Left lung (tissue), 14 donors: ENCODE measurements at places on chromosomes 4 and X. TPM values are rescaled to one million over a fixed set of nuclear protein-coding genes. Genes with fewer than 3 reads are reported as not detected.

GRCh38 chr4:148266921-148267320 is 175.3 kb downstream of the NR3C2 start:
- no peak for DNase-seq

GRCh38 chr4:16727218-16727617 is 171.2 kb downstream of the LDB2 start:
- no peak for DNase-seq

Gene XK
- 3.1 TPM for polyA plus RNA-seq

DNA sequence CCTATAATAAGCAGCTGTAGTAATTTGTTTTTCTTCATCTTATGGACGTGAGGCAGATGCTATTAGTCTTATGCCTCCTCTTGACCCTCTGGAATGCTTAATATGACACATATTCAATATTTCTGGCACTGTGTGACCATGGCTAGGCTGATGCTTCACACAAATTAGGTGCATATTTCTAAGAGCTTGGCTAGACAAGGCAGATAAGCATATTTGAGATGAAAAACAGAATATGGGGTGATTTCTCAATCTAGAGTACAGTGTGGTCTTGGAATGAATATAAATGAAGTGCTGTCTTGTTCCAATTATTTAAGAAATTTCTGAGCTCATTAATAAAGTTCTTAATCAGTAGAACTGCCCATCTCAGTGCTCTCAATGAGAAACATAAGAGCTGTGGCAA is 156.2 kb downstream of the NPNT start:
- no peak for DNase-seq

- peak; percentile 56 for DNase-seq
These were observed 981 bp downstream of the TET2 start for GRCh38 chr4:105147553-105148161.

GRCh38 chrX:19630228-19630627 is 114.9 kb upstream of the MAP3K15 start:
- no peak for DNase-seq

Gene PNCK
- 0.67 TPM for polyA plus RNA-seq

DNA sequence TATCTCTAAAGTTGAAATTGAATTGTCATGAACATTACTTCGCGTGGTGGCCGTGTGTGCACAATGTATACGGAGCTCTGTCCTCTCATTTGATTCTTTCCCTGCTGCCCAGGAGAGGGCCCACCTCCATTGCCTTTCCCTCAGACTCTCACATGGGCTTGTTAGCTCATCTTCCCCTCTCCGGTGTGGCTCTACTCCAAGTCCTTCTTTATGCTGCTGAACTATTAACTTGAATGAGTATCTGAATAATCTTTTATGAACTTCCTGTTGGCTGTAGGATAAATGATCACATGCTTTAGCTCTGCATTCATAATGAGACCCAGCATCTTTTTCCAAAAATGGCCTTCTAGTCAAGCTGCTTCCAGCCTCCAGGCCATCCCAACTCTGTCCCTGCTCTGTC is 68.8 kb upstream of the CLNK start:
- no peak for DNase-seq

DNA sequence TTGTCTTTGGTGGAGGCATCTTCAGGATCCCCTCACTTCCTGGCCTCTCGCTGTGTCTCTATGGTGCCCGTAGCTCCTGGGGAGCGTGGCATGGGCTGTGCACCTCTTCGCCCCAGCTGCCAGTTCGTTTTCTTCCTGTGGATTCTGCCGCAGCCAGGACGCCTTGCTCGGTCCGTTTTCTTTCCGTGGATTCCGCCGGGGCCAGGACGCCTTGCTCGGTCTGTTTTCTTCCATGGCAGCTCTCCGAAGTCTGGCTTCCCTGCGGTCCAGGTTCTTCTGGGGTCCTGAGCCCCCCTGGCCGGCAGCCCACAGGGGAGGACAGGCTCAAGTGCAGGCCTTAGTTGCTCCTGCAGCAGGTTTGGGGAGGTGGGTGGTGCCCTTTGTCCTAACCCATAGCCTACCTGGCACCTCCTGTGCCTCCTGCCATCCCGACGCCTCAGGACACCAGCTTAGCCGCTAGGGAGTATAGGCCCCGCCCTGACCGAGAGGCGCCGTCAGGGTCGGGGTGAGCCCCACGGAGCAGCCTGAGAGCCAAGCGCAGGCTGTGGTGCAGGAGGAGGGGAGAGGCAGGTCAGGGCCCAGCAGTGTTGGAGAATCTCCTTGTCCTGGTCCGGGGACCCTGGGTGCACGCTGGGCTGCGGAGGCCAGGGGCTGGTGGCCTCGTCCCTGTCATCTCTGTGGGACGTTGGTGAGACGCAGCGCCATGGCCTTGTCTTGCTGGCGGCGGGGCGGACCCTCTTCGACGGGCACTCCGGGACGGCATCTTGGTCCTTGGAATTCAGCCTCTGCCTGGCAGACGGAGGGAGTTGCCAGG is 27.1 kb downstream of the UVSSA start:
- DNase-seq, result no peak

DNA sequence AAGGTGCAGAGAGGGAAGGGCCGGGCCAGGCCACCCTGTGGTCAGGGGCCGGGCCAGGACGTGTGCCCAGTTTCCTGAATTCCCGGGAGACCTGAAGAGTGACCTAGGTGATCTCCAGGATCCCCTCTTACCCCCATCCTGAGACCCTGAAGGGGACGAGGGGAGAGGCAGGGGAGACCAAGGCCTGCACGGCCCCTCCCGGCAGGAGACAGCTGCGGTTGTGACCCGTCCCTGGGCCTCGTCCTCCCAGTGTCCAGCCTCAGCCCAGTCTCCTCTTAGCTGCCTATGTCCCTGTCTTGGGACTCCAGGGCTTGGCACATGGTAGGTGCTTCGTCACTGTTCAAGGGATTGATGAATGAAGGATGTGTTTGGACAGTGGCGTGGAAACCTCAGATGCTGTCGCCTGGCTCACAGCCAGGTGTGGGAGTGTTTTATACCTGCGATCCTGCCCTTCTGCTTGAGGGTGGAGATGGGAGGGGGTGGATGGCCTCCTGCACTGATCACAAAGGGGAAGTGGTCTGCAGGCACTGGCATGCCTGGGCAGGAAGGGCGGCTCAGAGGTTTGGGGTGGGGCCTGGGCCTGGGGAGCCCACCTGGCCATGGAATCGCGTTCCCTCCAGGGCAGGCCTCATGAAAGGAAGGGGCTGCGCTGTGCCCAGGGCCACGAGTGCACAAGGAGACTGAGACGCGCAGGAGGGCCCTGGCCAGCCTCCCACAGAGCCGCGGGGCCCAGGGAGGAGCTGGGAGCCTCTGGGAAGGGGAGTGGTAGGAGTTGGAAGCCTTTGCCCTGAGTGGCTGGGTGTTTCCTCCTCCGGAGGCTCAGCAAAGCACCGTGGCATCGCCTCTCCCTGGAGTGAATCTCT is 6.9 kb downstream of the SH3TC1 start:
- no peak for DNase-seq

- DNase-seq, result no peak
These were observed 154.9 kb downstream of the NPFFR2 start for GRCh38 chr4:72186714-72187113.

DNA sequence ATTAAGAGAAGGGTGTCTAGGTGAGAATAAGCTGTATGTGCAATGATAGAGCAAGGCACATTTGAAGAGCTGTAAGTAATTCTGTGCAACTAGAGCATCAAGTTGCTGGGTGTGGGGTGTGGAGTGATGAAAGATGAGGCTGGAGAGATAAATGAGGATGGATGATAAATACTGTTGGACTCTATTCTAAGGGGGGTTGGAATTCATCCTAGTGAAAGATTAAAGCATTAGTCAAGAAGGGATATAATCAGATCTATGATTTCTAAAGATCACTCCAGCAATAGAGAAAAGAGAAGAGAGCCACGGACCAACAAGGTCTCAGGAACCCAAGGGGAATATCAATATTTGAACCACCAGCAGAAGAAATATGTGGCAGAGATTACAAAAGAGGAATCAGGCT is 415.0 kb upstream of the RPS6KA3 start:
- DNase-seq, result no peak

DNA sequence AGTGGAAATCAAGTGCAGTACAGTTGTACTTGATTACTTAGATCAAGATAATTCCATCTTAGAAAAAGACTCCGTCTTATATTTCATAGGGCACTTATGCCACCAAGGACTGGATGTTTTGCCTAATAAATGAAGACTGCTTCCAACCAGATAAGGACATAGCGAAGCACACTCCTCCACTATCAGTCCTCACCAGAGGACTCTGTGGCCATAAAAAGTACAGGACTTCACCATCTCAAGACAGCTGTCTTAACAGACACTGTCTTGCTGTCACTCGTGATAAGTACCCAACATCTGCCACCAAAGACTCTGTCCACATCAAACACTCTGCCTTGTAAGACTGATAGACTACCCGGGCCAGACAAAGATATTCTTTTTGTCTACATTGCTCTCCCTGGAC is 352.0 kb downstream of the TRAM1L1 start:
- DNase-seq, result no peak

DNA sequence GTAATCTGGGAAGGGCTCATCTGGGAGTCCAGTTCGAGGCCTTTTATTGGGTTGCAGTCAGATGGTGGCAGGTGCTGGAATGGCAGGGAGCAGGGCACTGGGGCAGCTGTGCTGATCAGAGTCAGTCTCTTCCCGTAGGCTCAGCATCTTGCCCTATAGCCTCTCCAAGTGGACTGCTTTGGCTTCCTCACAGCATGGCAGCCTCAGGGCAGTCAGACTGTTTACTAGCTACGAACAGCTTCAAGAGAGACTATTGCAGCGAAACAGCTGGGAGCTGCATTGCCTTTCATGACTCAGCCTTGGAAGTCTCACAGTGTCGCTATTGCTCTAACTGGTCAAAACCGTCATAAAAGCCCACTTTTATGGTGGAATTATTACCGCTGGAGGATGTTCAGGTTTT is 26.8 kb upstream of the DUSP21 start:
- no peak for DNase-seq

Gene SLIT2
- 149 TPM for polyA plus RNA-seq

GRCh38 chr4:179728305-179728704 is 2286.1 kb upstream of the AGA start:
- DNase-seq, result no peak

Gene APELA
- polyA plus RNA-seq, result 0.18 TPM

Gene OPHN1
- 11.4 TPM for polyA plus RNA-seq

DNA sequence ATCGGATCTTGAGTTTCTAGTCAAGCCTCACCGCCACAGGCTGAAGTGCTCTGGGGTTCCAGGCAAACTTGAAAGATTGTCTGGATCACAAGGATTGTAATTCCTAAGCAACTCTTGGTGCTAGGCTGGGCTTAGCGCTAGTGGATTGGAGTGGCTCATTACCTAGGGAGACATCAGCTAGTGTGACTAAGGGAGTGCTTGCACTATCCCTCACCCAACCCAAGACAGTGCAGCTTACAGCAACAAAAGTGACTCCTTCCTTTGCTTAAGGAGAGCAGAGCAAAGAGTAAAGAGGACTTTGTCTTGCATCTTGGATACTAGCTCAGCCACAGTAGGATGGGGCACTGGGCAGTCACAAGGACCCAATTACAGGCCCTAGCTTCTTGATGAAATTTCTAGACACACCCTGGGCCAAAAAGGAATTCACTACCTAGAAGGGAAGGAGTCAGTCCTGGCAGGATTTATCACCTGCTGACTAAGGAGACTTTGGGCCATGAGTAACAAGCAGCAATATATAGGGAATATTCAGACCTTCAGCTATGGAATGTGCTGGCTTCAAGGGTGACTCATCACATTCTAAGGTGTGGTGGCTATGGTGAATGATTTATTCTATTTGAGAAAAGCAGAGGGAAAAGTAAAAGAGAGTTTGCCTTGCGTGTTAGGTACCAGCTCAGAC is 1212.4 kb downstream of the PCDH18 start:
- DNase-seq, result no peak

DNA sequence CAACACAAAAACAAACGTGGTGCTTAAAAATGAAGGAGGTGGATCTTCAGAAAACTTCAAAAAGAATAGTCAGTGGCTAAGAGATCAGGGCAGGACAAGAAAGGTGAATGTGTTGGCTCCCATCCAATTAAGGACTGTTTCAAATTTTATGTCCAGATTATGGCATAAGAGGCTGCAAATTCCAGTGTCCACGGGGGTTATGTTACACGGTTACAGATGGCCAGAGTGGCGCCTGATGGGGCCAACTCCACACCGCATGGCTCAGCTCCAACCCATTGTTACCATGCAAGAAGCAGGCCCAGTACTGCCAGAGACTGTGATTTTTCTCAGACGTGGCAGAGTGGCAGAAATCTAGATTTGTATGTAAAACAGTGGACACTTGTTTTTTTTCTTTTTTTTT is 168.4 kb upstream of the TENM3 start:
- DNase-seq, result no peak

- no peak for DNase-seq
These were observed 6.7 kb downstream of the RAB9A start for GRCh38 chrX:13695601-13696115.

DNA sequence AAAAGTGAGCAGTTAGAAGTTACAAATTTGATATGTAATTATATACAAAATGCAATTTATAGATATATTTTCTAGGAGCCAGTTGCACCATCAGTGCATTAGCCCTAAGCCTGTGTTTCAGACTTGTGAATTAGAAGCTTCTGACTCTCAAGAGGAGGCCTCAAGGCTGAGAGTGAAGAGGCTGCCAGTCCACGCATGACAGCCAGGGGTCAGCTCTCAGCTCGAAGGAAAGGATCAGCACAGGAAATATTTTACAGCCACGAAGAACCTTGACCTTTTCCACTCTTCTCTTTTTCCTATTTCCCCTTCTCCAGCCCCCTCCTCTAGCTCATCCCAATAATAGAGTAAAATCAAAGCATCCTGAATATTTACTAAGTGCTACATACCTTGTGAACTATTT is 642.4 kb downstream of the TRIML1 start:
- no peak for DNase-seq

GRCh38 chrX:73239242-73239641 is 24.6 kb upstream of the NAP1L2 start:
- DNase-seq, result no peak

- DNase-seq, result no peak
These were observed 260.5 kb downstream of the RAPGEF2 start for GRCh38 chr4:159363361-159363760.

DNA sequence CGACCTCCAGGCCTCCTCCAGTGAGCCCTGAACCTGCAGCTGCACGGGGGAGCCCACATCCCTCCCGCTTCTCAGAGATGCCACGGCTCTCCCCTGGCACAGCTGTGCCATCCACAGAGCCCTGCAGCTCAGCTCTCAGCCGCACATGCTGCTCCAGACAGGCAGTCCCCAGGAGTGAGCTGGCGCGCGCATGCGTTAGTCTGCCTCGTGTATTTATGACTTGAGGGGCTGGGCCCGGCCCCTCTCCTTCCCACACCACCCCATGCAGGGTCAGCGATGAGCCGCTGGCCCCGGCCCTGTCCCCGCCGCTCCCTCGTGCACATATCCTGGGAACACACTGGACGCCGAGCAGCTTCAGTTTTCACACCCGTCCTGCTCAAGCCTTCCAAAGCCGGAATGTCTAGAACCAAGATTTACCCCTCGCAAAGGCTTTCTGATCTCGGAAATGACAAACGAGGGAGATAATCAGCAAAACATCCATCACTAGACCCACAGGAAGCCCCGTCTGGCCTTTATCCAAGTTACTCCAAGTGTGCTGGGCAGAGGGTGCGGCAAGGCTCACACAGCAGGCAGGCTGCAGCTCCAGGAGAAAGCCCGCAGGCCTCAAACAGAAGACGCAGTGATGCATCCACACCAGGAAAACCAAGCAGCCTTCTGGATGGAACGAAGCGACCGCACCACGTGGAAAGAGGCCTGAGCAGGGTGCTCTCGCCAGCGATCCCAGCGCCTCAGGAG is 24.3 kb downstream of the GAK start:
- DNase-seq, result peak; percentile 71
